Common myeloid progenitor, CD34-positive (primary cell): ENCODE measurements at places on chromosomes 4 and X.

- DNase-seq, result no peak
These were observed 144.8 kb downstream of the COL25A1 start for GRCh38 chr4:109157696-109158095.

- no peak for DNase-seq
These were observed 7.2 kb upstream of the STK26 start for GRCh38 chrX:132015875-132016274.

- no peak for DNase-seq
These were observed 49.5 kb upstream of the CBR4 start for GRCh38 chr4:169059306-169060211.

GRCh38 chr4:83342476-83342875 lies 7.8 kb upstream of the HPSE start:
- peak; percentile 88 for DNase-seq

- DNase-seq, result no peak
These were observed 10.7 kb downstream of the PLS3 start for GRCh38 chrX:115571712-115572111.

- DNase-seq, result no peak
These were observed 45.0 kb upstream of the IL13RA1 start for GRCh38 chrX:118682258-118683014.

- DNase-seq, result no peak
These were observed 20.3 kb downstream of the NPY2R start for GRCh38 chr4:155228713-155229112.

GRCh38 chrX:68650491-68650890 lies 3.0 kb downstream of the STARD8 start:
- DNase-seq, result no peak

GRCh38 chr4:57355101-57355665 lies 245.0 kb upstream of the IGFBP7 start:
- DNase-seq, result no peak

DNA sequence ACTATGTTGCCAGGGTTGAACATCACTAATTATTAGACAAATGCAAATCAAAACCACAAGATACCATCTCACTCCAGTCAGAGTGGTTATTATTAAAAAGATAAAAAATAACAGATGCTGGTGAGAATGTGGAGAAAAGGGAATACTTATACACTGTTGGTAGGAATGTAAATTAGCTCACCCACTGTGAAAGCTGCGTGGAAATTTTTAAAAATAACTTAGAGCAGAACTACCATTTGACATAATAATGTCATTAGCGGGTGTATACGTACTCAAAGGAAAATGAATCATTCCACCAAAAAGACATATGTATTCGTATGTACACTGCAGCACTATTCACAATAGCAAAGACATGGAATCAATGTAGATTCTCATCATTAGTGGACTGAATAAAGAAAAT lies 48.6 kb upstream of the UGT2A1 start:
- no peak for DNase-seq

GRCh38 chr4:147362938-147363337 lies 118.0 kb upstream of the EDNRA start:
- no peak for DNase-seq

DNA sequence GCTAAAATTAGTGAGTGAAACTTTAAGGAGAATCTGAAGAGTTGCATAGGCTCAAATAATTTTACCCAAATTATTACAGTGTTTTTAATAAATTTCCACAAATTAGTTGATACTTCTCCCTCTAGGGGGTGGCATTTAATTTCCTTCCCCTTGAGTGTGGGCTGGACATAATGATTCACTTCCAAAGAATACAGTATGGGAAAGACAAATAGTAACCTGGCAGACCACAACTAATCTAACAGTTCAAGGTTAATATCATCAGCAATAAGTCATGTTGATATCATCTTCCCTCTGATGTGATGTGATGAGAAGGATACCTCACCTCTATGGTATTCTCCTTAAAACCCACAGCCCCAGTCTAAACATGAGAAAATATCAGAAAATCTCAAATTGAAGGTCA lies 15.5 kb downstream of the PFKFB1 start:
- no peak for DNase-seq

GRCh38 chr4:184343502-184344177 lies 126.0 kb upstream of the ENPP6 start:
- peak; percentile 67 for DNase-seq

- no peak for DNase-seq
These were observed 292.5 kb downstream of the SPATA18 start for GRCh38 chr4:52343595-52343994.

DNA sequence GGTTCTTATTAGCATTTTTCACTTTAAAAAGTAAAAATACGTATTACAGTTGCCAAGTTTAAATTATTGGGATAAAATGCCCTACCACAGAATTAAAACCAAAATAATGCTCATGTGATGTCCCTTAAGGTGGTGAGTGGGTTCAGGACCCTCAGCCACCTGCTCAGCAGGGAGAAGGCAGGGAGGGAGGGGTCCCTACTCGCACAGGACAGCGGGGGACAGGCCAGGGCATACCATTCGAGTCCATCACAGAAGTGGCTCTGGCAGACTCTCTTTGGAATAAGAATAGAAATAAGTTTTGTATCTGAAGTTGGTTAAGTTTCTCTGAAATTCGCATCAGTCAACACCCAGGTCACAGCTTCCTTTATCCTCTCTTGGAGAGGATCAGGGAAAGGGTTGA lies 37.7 kb downstream of the NOP14 start:
- no peak for DNase-seq

DNA sequence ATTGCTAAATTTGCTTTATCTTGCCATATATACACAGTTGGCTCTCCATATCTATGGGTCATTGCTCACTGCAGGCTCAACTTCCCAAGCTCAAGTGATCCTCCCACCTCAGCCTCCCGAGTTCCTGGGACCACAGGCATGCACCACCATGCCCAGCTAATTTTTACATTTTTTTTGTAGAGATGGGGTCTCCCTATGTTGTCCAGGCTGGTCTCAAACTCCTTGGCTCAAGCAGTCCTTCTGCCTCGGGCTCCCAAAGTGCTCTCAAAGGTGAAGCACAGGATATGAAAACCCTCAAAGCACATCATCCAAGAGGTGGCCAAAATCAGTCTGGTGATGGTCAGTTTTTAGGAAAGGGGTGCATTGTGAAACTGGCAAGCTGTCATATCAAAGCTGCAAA lies 11.8 kb downstream of the CDS1 start:
- DNase-seq, result no peak

GRCh38 chr4:95409750-95410149 lies 139.0 kb downstream of the UNC5C start:
- no peak for DNase-seq

- DNase-seq, result peak; percentile 48
These were observed 1.1 kb upstream of the SHROOM4 start for GRCh38 chrX:50815120-50815519.

- DNase-seq, result no peak
These were observed 158.8 kb upstream of the NDST4 start for GRCh38 chr4:115272185-115272584.

DNA sequence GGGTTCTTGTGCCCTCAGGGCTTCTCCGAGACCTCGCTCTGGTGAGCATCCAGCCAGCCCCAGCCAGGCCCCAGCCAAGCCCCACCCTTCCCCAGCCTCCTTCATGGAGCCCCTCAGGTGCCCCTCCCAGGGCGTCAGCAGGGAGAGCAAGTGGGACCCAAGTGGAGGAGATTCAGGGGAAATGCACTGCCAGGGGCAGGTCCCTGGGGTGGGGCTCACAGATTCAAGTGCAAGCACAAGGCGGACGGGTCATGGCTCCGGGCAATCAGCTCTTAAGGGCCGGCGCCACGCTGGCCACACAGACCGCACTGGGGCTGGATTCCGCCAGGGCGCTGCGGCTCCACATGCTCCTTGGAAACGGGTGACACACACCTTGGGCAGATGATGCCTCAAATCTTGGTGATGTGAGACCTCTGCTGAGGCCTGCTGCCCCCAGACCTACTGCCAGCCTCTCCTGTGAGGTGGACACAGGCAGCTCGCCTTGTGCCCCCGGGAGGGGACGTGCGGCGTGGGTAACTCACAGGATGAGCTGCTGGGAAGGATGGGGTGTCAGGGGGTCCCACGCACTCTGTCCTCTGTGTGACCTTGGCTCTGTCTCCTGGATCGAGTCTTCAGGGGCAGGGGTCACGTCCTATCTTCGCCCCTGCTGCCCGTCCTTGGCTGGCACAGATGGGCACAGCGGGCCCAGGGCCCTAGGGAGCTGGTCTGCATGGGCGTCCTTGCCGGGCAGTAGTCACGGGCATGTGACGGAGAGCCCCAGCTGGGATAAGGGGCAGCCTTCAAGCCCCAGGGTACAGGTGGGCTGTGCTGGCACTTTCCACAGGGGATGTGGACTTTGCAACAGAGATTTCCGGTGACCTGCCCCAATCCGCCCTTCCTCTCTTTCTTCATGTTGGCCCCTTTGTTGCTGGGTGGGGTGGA lies 17.1 kb downstream of the NAT8L start:
- DNase-seq, result no peak

DNA sequence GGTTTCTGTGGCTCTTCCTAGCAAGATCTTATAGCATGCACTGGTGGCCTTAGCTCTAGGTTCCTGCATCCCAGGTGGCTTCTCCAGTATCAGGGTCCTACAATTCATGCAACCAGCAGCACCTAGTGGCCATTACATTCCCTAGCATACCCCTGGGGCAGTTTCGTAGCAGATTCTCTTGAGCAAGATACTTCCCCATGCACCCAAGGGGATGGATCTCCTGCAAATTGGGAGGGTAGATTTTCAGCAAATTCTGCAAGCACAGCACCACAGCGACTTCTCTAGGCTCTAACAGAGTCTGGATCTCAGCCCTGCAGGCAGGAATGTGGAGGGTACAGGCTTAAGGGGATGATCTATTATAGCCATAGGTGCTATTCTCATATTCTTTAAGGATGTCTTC lies 13.1 kb upstream of the SLC9B1 start:
- DNase-seq, result peak; percentile 60

DNA sequence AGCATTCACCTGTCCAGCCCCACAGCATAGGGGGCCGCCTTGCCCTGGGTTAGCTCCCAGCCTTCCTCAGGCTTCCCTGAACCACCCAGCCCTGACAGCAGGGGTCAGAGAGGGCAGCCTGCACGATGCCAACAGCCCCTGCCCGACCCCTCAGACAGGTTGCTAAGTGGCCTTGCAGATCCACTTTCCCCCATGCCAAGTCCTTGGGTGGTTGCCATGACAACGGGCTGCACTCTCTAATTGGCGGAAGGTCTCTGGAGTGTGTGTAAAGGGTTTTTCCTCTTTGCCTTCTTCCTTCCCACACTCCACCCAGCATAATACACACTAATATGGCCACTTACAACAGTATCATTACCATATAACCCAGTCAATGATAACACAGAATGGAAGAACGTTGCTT lies 99.6 kb upstream of the AFAP1 start:
- peak; percentile 17 for DNase-seq
